NCI-H774 (cell line): ENCODE measurements at places on chromosomes 4 and X.
A peak's percentile ranks its signal among the peaks of the same experiment; 100 is the strongest.

- no peak for DNase-seq
Measured at GRCh38 chrX:10728806-10729389, 108.5 kb upstream of the MID1 start.

DNA sequence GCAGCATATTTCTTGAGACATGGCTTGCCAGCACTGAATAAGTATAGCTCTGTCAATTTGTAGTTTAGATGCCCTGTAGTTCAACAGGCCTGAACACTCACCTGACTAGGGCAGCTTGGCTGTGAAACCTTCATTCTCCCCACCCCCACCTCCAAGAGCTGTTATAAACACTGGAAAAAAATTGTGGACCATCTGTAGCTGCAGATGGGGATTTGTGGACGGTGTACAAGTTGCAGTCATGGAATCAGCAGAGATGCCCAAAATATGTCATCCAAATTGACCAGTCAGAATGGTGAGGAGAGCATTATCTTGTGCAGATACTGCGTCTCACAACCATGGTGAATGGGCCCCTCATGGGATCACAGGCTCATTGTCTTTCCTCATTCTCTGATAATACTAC is 76.2 kb upstream of the PAQR3 start:
- DNase-seq, result no peak

DNA sequence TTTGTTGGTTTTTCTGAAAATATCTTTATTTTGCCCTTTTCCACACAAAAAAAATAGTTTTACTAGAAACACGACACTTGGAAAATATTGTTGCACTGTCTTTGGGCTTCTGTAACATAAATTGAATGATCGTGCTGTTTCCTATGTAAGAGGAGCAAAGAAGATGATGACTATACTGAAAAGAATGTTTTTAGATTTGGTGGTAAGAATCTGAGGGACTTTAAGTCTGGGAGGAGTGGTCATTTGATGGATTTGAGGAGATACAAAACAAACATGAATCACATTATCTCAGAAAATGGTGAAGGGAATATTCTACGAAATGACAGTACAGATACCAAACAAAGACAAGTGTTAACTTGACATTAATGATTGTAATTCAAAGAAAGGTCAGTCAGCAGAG is 328.8 kb downstream of the ADAM29 start:
- no peak for DNase-seq

- DNase-seq, result no peak
Measured at GRCh38 chr4:71498002-71498401, 159.2 kb downstream of the SLC4A4 start.

- peak; percentile 65 for DNase-seq
Measured at GRCh38 chrX:84501798-84502628, at the start of gene HDX. HDX (minus strand) TSS chrX:84502453; CDS start chrX:84475397, 27,056 bp downstream.

DNA sequence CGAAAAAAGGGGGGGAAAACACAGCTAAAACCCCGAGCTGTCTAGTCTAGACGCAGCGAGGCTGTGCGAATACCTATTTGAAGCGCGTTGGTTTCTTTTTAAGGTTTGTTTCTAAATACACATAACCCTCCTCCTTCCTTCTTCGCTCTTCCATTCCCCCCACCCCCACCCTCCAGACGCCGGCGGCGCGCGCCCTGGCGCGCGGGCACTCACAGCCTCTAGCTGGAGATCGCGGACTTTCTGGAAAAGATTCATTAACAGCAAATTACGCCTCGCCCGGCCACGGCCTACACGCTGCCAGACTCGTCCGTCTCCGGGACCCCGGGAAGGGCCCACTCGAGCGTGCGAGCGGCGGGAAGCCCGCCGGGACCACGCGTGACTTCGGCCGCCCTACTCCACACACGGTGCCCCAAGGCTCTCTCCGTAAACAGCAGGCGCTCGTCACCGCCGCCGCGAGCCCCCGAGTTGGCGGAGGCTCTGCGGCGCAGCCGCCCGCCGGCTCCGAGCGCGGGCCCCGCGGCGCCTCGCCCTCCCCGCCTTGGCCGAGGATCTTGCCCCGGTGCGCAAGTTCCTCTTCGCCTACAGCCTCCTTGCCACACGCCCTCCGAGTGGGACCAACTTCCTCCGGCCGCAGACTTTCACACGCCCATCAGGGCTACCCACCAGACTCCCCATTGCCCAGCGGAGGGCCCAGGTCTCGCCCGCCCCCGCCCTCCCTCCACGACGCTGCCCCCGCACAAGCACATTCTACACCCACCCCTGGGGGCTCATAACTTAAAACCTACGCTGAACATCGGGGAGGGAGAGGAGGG is 2.0 kb downstream of the BCOR start:
- no peak for DNase-seq

GRCh38 chrX:125374169-125374568 is 54.5 kb downstream of the TEX13C start:
- no peak for DNase-seq

DNA sequence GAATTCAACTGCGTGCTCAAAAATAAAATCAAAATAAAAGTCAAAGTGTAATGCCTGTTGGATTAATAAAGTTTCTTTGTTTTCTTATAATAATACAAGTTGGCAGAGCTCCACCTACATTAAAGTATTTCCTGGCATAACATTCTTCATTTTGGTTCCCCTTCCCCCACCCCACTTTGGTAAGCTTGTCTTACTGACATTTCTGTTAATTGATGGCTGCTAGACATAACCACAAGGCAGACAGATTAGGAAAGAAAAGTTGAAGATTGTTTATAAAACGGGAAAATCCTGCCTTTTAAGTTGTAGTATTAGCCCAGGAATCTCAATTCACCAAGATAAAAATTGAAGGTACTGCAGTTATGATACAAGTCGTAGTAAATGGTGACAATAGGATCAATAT is 246.5 kb upstream of the RPS6KA3 start:
- no peak for DNase-seq

GRCh38 chrX:43527801-43528200 is 128.3 kb upstream of the MAOA start:
- DNase-seq, result no peak

- no peak for DNase-seq
Measured at GRCh38 chrX:155143959-155144548, 72.2 kb upstream of the VBP1 start.

DNA sequence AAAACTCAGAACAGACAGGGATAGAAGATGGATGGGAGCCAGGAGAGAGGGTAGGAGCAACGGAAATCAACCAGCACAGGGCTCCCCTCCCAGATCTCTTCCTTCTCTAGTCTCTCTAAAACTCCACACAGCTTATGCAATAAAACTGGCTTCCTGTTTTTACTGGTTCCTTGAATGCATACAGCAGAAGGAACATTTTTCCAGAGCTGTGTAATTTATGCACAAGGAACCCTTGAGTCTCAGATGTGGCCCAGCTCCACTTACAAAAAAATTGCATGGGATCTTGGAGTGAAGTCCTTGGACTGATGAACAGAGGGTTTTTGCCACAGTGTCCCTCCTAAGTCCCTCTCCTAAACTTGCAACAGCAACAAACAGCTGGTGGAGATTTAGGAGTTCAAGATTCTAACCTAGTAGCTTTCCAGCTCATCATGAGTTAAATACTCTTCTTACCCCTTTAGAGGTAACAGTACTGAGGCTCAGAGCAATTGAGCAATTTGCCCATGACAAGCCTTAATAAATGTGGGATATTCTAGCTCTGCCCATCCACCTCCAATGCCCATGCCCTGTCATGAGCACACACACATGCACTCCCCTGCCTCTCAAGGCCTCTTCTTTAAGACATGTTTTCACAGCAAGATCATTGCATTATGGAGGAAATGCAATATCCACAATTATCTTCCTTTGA is 18.4 kb upstream of the CC2D2A start:
- DNase-seq, result no peak

DNA sequence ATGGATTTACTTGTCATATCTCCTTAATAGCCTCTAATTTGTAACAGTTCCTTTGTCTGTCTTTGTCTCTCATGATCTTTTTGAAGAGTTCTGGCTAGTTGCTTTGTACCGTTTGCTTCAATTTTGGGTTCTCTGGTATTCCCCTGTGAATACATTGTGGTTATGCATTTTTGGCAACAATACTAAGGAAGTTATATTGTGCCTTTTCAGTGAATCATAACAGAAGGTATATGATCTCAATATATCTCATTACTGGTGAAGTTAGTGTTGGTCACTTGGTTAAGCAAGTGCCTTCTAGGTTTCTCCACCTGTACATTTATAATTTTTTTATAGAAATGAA is 48.6 kb downstream of the DCLK2 start:
- no peak for DNase-seq

GRCh38 chrX:10922159-10922558 is 189.0 kb upstream of the HCCS start:
- no peak for DNase-seq

DNA sequence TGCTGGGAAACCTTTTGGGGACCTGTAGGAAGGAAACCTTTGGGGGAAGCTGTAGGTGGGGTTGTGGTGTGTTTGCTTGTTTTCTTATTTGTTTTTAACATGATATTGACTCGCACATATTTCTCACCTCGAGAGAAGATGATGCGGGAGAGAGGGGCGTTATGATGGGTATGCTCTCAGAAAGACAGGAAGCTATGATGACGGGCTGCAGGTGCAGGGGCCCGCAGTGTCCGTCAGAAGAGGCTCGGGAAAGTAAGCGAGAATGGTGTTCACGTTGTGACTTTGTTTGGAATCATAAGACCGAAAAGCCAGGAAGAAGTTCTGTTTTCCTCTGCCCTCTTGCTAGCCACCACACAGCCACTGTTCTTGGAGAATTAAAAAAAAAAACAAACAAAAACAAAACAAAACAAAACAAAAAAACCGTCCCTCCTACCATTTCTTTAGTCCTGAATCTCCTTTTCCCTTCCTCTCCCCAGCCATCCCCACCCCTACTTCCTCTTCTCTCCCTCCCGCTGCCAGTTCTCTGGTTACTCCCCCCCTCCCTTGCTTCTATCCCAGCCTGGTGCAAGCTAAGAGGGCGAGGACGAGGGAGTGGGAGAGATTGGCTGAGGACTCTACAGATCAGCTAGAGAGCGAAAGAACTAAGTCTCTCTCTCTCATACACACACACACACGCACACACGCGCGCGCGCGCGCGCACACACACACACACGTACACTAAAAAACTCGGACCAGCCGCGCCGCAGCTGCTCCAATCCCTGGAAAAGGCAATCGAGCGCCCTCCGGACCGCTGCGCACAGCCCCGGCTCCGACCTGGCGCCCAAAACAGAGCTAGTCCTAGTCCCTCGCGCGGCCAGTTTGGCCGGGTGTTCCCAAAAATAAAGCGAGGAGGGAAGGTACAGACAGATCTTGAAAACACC is at the start of gene BMP3:
TSS of gene BMP3 (plus strand) at position 648 of the 920 bp plus-strand sequence. CDS start 577 bp downstream, outside the sequence.
- DNase-seq, result peak; percentile 40

GRCh38 chrX:115894087-115894486 is 276.5 kb upstream of the AGTR2 start:
- DNase-seq, result peak; percentile 15

DNA sequence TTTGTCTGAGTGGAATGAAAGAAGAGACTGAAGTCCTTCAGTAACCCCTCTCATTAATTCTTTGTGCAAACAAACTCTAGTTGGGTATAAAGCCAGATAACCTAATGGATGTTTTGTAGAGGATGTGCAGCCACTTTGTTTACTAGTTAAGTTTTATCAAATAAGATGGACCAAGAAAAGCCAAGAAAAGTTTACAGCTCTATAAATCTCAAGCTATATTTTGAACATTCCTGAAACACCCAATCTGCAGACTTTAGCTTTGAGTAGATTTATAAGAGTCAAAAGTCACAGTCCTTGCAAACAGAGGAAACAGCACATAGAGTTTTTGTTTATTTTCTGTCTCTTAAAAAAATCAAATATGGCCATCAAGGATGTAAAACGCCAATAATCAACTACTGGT is 452.9 kb downstream of the SPRY1 start:
- no peak for DNase-seq

DNA sequence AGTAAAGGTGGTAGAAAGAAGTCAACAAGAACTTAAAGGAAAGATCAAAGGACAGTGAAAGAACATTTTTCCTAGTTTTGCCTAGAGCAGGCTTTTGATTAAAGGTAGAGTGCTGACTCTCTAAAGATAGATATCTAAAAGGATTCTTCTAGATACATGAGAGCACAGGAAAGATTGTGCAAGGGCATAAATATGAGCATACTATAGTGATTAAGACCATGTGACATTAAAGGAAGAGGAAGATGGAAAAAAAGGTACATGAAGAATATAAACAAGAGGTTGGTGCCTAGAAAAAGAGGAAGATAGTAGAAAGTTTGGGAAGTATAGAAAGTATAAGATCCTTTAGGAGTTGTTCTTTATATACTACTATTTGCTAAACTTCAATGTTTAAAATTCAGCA is 26.1 kb upstream of the TET2 start:
- DNase-seq, result no peak

DNA sequence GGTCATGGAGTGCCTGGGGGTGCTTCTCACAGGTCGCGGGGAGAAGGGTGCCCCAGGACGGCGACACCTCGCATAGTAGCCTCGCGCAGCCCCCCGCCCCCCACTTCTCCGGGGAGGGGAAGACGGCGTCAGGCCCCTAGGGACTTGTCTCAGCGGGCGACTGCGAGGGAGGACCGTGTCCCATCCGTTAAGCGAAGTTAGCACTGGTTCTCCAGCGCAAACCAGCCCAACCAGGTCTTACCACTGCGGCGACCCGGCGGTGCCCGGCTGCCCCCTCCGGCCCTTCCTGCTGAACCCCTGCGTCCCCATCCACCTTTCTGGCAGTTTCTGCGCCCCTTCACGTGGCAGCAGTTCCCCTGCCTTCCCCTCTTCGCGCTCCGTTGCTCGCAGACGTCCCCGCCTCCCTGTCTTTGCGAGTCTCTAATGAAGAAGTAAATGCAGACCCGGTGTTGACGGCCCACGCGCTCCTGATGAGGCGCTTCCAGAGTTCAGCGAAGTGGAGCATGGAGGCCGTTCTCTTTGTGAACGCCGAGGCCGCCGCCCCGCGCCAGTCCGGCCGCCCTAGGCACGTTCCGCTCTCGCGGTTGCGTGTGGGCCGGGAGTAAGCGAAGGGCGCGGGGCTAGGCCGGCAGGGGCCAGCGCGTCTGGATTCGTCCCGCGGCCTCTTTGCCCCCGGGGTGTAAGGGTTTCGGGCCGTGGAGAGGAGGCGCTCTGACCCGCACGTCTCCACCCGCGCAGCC is 3.0 kb downstream of the SLIT2 start:
- DNase-seq, result no peak

- DNase-seq, result no peak
Measured at GRCh38 chr4:94378047-94378446, 35.4 kb upstream of the HPGDS start.

DNA sequence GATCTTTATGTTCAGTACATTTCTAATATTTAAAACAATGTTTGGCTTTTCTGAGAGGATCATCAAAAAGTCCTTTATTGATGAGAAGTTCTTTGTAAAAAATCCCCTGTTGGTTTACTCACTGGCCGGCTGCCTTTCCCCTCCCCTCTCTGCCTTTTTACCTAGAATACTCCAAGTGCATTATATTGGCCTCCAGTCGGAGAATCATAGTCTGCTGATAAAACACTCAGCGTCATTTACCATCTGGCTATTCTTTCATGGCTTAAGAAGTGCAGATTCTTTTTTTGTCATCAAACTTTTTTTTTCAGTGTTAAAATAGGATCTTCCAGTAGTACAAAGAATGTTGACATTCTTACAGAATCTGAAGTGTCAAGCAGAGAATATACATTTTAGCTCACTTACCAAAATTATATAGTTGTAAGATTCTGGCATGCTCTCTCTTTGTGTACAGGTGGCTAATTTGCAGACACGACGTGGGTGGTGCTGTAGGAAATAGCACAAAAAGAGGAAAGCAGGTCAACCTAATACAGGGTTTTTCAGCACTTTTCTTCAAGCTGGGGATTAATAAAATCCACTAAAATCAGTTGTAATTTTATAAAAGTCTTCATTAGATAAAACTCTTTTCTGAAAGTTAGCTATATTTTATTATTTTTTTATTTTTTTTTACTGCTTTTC is 731.8 kb downstream of the KCTD8 start:
- DNase-seq, result no peak
